ENCODE measurements at places on chromosomes 2 and 18. TPM values are rescaled to one million over a fixed set of nuclear protein-coding genes. Genes with fewer than 3 reads are reported as not detected.

GRCh38 chr2:42819160-42819559 is 26.8 kb upstream of the HAAO start:
- DNase-seq: no peak
- peaks cover 6% of the 10 kb centered on the region for H3K27me3 ChIP-seq
- H3K4me1 ChIP-seq: no peaks in the 10 kb centered on the region
- no peak overlapping the region for H3K4me3 ChIP-seq
- no peak overlapping the region for H3K27ac ChIP-seq
- no peaks in the 10 kb centered on the region for H3K36me3 ChIP-seq

DNA sequence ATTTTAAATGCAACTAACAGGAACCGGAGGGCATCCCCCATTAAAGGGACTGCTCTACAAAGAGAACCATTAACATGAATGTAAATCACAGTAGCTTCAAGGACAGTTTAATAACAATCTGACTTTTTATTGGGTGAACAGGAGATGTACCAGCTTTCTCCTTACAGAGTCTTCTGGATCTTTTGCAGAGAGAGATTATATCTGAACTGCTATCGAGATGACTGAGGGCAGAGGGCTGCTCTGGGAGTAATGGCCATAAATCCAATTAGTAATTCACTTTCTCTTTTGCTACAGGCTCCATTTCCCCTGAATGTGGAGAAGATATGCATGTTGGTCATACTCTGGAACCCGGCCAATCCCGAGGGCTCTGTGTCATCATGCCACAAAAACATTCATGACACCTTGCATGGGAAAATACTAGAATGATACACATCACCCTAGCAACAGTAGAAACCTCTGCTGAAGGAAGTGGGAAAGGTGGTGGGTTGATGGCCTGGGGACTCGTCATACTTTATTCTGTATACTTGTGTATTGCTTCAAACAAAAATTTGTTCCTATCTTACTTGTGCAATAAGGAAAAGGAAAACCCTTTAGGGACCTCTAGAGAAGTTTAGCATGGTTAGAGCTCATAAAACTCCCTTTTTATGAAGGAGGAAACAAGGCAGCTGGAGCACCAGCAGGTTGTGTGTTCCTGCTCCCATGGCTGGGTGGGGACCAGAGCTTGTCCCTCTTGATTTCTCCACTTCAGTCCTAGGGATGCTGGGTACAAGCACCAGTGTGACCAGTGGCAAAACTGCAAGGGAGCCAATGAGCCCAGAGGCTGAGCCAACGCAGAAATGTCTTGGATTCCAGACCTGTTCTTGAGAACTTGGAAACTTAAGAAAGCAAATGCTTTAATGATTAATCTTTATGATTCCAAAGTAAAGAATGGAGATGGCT is 26.0 kb downstream of the CTAGE1 start:
- no peaks in the 10 kb centered on the region for H3K36me3 ChIP-seq
- no peaks in the 10 kb centered on the region for H3K27me3 ChIP-seq
- DNase-seq: no peak
- H3K4me3 ChIP-seq: no peak overlapping the region
- H3K4me1 ChIP-seq: no peaks in the 10 kb centered on the region

IL37 gene
- not detected for total RNA-seq

ITGB6 gene
- not detected for total RNA-seq

AQP12A gene
- not detected for total RNA-seq

COL3A1 gene
- not detected for total RNA-seq

PKDCC gene
- not detected for total RNA-seq

EGR4 gene
- not detected for total RNA-seq

TUBA4B gene
- total RNA-seq: not detected

All from activated CD4-positive, alpha-beta T cell treated with anti-CD3 and anti-CD28 coated beads, Interleukin-2, amount 10 ng/mL, durations not matched to agents 7 days and 5 days (primary cell).